ENCODE measurements at places on chromosomes 5 and 9. TPM values are rescaled to one million over a fixed set of nuclear protein-coding genes. Genes with fewer than 3 reads are reported as not detected.

GRCh38 chr5:17127743-17128231 is 89.6 kb upstream of the BASP1 start:
- no peak for DNase-seq

The KIF20A gene
- not detected for polyA plus RNA-seq

The CBY3 gene
- not detected for polyA plus RNA-seq

- DNase-seq, result no peak
Observed at GRCh38 chr5:579746-580366, 32.3 kb upstream of the CEP72 start.

- no peak for DNase-seq
Observed at GRCh38 chr5:169351721-169352120, 50.8 kb upstream of the SLIT3 start.

GRCh38 chr5:173736923-173737412 is 120.5 kb upstream of the BOD1 start:
- DNase-seq, result peak; percentile 65

DNA sequence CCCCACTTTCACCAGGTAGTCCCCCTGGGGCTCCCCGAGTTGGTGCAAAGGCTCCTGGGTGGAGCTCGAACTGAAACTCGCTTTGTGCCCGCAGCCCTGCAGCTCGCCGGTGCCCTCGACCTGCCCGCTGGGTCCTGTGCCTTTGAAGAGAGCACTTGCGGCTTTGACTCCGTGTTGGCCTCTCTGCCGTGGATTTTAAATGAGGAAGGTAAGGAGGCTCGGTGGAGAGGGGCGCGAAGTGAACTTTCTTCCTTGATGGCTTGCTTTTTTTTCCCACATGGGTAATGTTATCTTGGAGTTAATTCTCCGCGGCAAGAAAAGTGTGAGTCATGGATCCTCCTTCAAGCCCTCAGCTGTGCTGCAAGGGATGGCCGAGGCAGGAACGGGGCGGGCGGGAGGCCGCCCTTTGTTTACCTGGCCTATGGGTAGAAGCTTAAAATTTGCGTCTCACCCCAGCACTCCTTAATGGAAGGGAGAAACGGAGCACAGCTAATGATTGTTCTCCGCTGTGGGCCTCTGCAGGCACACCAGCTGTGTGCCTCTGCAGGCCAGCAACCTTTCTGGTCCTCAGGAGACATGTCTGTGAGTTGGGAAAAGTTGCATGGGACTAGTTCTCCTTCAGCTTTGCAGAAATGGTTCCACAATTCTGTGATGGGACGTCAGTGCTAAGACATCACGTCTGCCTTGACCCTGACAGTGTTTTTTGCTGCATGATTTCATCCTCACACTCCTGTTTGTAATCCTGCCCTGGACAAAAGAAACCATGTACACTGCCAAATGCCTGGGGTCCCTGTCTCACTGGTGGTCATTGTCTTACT is 1.1 kb downstream of the MAMDC2 start:
- DNase-seq, result no peak

DNA sequence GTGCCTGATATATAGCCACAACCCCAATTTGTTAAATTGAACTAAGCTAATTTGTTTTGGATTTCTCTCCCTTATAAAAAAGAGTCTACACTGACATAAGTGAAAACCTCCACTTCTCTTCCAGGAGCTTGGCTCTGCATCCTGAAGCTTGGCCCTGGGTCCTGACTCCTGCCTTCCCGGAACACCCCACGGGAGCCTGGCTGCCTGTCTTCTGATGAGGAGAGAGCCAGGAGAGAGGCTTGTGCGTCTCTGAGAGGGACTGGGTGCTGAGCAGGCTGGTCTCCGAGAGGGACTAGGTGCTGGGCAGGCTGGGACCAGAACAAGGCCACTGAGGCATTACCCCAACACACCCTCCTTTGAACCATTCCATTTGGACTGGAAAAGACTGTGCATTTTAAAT is 6.5 kb upstream of the PTGES start:
- DNase-seq, result no peak

DNA sequence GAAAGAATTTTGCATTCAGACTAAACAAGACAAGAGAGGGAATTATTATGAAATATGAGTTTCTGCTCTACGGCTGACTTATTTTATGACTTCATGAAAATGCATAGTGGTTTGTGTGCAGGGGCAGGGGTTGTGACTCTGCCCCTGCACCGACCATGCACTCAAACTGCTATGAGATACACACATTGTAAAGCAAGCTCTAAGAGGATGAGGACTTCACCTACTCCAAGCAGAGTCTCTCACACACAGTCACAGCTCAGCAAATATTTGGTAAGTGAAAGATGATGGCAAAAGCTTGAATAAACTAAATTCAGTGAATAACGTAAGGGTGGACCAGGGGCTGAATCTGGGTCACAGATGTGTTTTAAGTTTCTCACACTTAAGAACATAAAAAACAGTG is 542.9 kb downstream of the PRELID2 start:
- DNase-seq, result no peak

DNA sequence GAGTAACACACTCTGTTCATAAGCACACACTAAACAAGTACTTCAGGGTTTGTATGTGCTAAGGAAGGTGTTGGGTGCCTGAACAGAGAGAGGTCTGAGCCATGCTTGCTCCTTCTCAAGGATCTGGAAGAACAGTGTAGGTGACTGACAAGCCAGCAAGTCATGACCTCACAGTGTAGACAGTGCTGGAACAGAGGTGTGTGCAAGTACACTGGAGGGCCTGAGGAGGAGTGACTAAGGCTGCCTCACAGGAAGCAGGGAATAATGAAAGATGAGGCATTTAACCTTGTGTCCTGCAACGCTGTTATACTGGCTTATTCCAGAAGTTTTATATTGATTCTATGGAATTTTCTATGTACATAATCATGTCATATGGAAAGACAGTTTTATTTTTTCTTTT is 83.9 kb downstream of the TMEM174 start:
- DNase-seq, result no peak

DNA sequence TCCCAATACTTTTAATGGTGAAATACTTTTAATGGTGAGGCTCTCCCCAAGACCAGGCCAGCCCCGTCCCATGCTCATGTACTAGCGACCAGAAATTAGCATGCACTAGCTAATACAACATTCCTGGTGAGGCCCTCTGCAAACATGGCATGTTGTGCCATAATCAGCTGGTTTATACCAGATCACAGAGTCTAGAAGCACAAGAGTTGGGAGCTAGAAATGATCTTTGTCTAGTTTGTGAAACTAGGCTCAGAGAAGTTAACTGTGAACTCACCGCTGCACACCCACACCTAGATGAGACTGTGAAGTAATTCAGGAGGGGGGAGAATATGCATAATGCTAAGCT is 37.4 kb downstream of the MTMR12 start:
- DNase-seq, result no peak

- no peak for DNase-seq
Observed at GRCh38 chr9:99023831-99024230, 80.1 kb downstream of the COL15A1 start.

DNA sequence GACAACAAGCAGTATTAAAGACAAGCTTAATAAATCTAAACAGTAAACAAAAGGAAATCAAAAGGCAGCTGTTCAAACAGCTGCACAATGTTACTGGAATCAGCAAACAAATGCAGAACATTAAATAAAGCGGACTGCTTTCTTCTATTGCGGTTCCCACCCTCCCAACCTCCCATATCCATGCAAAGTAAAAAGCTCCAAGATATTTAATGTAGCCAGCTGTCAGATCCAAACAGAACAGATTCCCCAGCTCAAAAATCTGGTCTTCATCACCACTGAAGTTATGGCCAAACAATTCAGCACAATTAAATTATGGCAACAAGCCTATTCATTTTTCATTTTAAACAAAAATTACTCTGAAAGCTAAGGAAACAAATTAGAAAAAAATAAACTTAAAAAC is 75.9 kb downstream of the SLC38A9 start:
- no peak for DNase-seq

GRCh38 chr5:14699159-14699558 is 34.6 kb downstream of the OTULIN start:
- DNase-seq, result no peak

- no peak for DNase-seq
Observed at GRCh38 chr5:106521701-106522100, 1149.0 kb downstream of the EFNA5 start.

The SERF1A gene
- 3.1 TPM for polyA plus RNA-seq

The LCN10 gene
- polyA plus RNA-seq, result 56.7 TPM

The TDRD7 gene
- 9.5 TPM for polyA plus RNA-seq

The STRBP gene
- polyA plus RNA-seq, result 151 TPM

Measured in naive B cell (primary cell).